Activated CD4-positive, alpha-beta T cell treated with anti-CD3 and anti-CD28 coated beads for 36 hours (primary cell): ENCODE measurements at places on chromosomes 3 and 15. TPM values are rescaled to one million over a fixed set of nuclear protein-coding genes. Genes with fewer than 3 reads are reported as not detected.
A peak's percentile ranks its signal among the peaks of the same experiment; 100 is the strongest.

The MAN2C1 gene
- 119 TPM for total RNA-seq

GRCh38 chr15:77800305-77800704 is 167.6 kb upstream of the LINGO1 start:
- DNase-seq = no peak

The NTRK3 gene
- 0.88 TPM for total RNA-seq

The TMEM108 gene
- not detected for total RNA-seq

DNA sequence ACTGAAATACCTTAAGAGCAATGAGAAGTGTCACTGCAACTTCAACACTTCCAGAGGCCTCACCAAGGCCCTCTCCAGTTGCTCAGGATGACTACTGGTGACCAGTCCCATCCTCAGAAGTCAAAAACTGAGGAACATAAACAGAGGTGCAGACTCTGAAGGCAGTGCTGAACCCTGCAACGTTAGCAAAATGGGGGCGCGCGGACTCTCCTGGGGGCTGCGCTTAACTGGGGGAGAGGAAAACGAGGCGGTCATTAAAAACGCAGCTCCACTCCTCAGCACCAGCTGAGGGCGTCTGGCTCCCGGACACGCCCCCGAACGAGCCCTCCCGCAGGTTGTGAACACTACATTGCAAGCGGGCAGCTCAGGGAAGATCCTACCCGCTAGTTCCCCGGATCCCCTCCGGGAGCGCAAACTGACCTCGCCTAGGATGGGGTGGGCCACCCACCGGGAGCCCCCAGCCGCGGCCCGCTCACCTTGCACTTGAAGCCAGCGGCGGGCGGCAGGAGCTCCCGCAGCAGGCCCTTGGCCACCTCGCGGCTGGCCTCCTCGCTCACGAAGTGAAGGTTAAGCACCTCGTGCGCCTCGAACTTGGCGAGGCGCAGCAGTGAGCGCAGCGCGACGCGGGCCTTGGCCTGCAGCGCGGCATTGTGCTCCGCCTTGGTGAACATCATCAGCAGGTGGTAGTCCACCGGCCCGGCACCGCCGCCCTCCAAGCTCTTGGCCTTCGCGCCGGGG is 711 bp downstream of the XXYLT1 start:
- DNase-seq = peak; percentile 70

- no peak for DNase-seq
Measured at GRCh38 chr3:156527060-156527459, 27.9 kb downstream of the SSR3 start.

- DNase-seq = no peak
Measured at GRCh38 chr15:67744331-67745072, 80.8 kb upstream of the SKOR1 start.

- no peak for DNase-seq
Measured at GRCh38 chr15:79027532-79028410, 62.8 kb downstream of the RASGRF1 start.

The PPP1R14D gene
- not detected for total RNA-seq

- peak; percentile 42 for DNase-seq
Measured at GRCh38 chr3:5136211-5136918, 14.3 kb downstream of the ARL8B start.

The ACAN gene
- not detected for total RNA-seq

DNA sequence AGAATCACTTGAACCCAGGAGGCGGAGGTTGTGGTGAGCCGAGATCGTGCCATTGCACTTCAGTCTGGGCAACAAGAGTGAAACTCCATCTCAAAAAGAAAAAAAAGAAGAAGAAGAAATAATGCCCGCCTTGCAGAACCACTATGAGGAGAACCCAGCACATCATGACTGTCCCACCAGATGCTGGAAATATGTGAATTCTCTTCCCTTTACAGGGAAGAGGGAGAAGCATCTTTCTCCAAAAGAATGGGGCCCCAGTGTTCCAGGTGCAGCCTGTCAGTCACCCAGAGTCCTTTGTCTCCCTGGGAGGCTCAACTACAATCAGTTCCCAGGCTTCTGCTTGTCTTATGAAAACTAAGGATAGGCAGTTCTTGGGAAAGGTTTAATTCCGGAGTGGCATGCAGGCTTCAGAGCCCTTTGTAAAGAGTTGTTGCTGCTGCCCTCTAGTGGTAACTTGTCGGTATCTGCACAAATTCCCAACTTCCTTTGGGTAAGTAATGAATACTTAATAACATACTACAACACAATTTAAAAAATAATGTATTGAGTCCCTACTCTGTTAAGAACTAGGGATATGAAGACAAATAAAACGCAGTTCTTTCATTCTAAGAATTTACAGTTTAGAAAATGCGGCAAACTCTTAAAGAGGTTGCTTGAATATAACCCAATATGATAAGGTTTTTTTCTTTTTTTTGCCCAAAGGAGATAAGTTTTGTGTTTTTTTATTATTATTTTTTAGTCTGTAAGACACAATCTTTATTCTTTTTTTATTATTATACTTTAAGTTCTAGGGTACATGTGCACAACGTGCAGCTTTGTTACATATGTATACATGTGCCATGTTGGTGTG is 18.6 kb upstream of the TICRR start:
- DNase-seq = peak; percentile 55

GRCh38 chr3:104437131-104437750 is 929.5 kb upstream of the ALCAM start:
- DNase-seq = no peak

DNA sequence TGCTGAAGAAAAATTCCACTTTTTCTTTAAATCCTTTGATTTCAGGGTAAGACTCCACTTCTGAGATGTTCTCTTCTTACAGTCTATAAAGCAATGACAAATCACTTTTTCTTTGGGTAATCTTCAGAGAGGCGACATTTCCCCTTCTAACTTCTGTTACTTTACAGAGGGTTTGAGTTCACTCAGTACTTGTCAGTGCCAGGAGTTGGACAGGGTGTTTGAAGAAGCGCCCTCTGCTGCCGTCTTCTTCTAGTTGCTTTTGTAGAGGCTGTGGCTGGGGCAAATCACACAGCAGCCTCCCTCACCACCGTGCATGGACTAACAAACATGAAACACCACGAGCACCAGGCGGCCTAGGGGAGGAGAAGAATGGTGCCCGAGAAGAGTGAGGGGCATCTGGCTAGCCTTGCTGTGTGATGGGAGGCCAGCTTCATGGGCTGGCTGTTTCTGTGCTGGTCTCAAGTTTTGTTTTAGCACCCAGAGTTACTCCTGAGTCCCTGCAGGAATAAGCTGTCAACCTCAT is at the start of gene CD80:
CD80 (minus strand) TSS at position 174 of the 523 bp plus-strand sequence. CDS start 1,886 bp downstream, outside the sequence.
- peak; percentile 81 for DNase-seq

DNA sequence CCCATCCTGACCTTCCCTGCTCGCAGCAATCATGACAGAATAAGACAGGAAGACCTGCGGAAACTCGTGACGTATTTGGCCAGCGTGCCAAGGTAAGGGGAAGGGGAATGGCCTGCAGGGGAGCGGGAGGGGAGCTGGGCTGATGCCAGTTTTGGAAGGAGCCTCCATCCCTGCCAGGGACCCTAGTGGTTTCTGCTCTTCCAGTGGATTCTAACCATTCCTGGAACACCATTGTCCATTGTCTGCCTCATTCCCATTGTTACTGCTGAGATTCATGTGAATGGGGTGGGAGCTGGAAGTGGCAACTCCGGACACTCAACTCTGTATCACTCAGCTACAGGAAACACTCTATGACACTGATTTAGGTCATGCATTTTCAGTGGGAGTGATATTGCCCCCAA is 242.9 kb upstream of the ROPN1 start:
- no peak for DNase-seq

The GABRR3 gene
- not detected for total RNA-seq

- peak; percentile 64 for DNase-seq
Measured at GRCh38 chr15:39583596-39584265, 2.9 kb downstream of the THBS1 start.

GRCh38 chr15:88877415-88877814 is 17.9 kb downstream of the HAPLN3 start:
- no peak for DNase-seq

GRCh38 chr3:155231792-155232191 is 61.7 kb downstream of the STRIT1 start:
- no peak for DNase-seq

GRCh38 chr3:159186581-159186980 is 384.7 kb downstream of the MFSD1 start:
- DNase-seq = no peak

DNA sequence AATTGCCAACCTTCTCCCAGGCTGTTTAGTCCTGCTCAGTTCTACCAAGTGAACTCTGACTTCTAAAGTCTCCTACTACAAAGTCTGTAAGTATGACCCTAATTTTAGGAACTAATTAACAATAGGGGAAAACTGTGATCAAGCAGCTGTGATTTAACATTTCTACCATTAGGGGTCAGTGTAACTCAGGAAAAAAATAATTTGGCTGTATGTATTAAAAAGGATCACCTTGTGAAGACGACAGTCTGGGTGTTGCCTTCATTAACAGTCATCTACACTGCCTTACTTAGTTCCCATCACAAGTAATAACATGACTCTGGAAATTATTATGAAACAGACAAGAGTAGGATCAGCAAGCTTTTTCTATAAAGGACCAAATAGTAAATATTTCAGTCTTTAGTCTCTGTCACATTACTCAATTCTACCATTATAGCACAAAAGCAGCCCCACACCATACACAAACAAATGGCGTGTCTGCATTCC is 4.2 kb upstream of the NPHP3 start:
- no peak for DNase-seq

The EEFSEC gene
- total RNA-seq = 19.6 TPM

DNA sequence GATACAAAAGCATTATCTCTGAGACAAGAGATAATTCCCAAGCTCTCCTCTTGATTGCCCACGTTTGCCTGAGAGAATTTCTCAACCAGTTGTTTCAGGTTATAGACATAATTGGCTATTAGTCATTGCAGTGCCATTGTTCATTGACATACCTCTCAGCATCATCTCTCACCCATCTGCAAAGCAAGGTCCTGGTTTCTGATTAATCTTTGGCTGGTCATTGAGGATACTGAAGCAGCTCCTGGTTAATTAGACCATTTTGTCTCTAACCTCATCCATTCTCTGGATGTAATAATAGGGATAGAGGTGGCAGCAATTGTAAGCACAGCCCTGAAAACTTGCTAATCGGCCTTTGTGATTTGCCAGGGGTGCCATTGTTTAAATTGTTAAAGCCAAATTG is 104.2 kb downstream of the CNTN6 start:
- DNase-seq = no peak

- no peak for DNase-seq
Measured at GRCh38 chr15:77637851-77638692, 5.4 kb upstream of the LINGO1 start.

The AHSG gene
- total RNA-seq = not detected

The LRRC31 gene
- total RNA-seq = not detected

DNA sequence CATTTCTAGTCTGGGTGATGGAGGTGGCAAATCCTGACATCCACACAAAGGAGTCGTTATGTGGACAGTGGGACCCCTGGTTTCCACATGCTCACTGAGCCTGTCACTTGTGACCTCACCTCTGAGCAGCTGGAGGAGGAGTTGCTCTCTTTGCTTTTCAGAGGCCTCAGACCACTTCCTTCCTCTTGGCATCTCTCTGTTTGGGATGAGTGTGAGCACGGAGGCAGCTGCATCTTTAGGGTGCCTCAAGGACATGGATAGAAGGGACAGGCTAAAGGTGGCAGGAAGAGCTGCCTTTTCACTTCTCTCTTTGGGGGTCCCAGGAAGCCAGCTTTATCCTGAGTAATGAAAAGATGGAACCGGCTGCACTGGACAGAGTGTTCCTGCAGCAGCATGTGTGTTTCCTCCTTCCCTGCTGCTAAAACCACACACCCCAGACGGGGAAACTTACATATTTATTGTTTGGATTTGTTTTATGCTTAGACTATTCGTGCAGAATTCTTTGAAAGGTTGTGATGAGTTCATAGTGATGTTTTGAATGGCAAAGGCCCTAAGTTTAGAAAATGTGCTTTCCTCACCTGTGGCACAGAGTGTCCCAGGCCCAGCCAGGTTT is 31.8 kb downstream of the GPR171 start:
- DNase-seq = peak; percentile 64

The MME gene
- 0.23 TPM for total RNA-seq

GRCh38 chr3:118207271-118207670 is 827.4 kb downstream of the IGSF11 start:
- no peak for DNase-seq

GRCh38 chr15:80755885-80756284 is 23.3 kb upstream of the CEMIP start:
- DNase-seq = no peak

DNA sequence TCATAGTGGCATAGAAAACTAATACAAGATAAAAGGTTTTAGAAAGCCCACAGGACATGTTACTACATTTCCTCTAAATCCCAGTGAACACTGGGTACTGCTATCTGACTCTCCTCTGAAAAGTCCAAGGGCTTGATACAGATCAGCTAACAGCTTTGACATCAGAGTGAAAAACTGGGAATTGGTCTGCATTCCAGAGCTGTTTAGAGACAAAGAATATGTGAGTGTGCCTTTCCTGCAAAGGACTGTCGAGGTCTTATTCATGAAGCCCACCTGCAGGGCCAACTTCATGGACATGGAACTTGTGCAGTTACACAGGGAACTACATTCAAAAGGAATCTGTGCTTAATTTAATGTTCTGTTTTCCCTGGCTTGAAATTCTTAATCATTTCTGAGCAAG is 5.2 kb upstream of the TMCO5A start:
- DNase-seq = no peak

GRCh38 chr3:25021816-25022215 is 406.2 kb upstream of the RARB start:
- no peak for DNase-seq

- no peak for DNase-seq
Measured at GRCh38 chr3:127419182-127419581, 131.3 kb upstream of the PRR20G start.

DNA sequence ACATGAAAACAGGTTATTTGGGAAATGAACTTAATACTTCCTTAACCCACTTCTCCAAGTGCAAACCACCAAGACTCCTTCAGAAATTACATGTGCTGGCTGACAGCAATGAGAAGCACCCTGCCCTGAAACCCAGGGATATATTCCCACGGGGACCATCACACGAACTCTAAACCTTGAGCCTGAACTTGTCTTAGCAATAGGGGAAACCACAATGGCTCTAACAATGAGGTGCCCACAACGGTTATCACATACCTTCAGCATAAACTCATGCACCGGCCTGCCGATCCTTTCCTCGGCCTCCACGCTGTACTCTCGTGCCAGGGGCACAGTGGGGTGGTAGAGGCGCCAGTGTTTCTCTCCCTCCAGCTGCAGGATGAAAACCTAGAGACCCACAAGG is 13.4 kb downstream of the RIOX2 start:
- no peak for DNase-seq

DNA sequence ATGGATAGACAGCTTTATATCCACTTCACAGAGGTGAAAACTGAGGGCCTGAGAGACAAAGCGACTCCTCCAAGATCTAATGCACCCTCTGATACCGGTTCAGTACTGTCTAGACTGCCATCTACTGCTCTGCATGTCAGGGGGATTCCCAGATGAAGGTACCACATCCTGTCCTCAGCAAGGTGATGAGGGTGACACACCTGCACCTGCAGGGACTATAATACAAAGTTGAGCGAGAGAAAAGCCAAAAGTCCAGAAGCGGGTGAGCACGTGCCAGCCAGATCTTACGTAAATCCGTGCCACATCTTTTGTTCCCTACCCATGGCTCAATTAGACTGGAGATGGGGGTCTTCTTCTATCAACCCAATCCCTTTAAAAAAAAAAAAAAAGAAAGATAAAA is 32.4 kb upstream of the HES1 start:
- peak; percentile 48 for DNase-seq
